Pulmonary artery endothelial cell (primary cell): ENCODE measurements at places on chromosomes 11 and 22. TPM values are rescaled to one million over a fixed set of nuclear protein-coding genes. Genes with fewer than 3 reads are reported as not detected.

Gene MAPK12
- total RNA-seq: 54.2 TPM in 2 replicates

Gene STK33
- total RNA-seq: 0.11 and 0.33 TPM in 2 replicates

Gene DNAJB7
- total RNA-seq: not detected in 2 replicates

Gene MUC5B
- not detected in 2 replicates for total RNA-seq

Gene CD248
- 0.04 TPM in 1 of 2 replicates, not detected in the other for total RNA-seq

Gene TNKS1BP1
- total RNA-seq: 66.1 and 107 TPM in 2 replicates
